Frontal cortex (tissue), 4 donors: ENCODE measurements at places on chromosomes 12 and 14.

GRCh38 chr14:32028599-32028998, 48.5 kb upstream of the ARHGAP5 start:
- DNase-seq, result no peak

- DNase-seq, result no peak
These were observed 22.4 kb upstream of the LTBP2 start for GRCh38 chr14:74634481-74634880.

DNA sequence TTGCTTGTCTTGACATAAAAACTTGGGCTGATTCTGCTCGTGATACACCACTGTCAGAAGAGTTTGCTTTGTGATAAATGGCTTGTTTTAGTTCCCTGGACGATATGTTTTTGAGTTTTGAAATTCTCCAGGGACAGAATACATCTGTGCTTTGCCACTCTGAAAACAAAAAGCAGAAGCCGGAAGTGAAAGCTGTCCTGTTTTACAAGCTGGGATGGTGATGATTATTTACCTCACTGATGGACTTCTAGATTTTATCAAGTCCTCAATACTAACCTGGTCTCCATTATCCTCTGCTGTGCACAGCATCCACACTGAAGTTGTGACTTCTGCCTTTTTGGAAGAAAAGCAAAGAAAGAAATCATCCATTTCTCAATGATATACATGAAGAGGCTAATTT, 251.6 kb downstream of the TRHDE start:
- DNase-seq, result no peak

- DNase-seq, result no peak
These were observed 89.8 kb downstream of the SLC15A5 start for GRCh38 chr12:16187660-16188059.

GRCh38 chr12:128069359-128069997, 197.5 kb upstream of the TMEM132C start:
- DNase-seq, result no peak

GRCh38 chr12:54411391-54412241, 7.5 kb downstream of the ITGA5 start:
- DNase-seq, result no peak

GRCh38 chr12:124689631-124690030, 122.2 kb upstream of the NCOR2 start:
- DNase-seq, result no peak

- DNase-seq, result no peak
These were observed 2.8 kb upstream of the MDGA2 start for GRCh38 chr14:47678157-47678556.

- no peak for DNase-seq
These were observed 8.9 kb downstream of the HVCN1 start for GRCh38 chr12:110680032-110680431.

DNA sequence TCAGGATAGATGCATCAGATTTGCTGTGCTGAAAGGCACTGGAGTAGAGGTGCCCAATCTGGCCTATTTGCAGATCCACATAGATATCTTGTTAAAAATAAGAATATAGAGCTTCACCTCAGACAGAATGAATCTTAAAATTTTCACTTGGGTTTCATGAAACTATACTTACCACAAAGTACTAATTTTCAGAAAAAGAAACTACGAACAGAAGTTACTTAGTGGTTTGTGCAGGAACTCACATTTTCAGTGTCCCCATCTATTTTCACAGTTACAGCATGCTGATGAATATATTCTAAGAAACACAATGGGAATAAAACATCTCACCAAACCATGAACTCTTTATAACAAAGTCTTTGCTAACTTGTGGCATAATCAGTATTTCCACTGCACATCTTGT, 449.4 kb downstream of the RERGL start:
- no peak for DNase-seq

GRCh38 chr12:75917083-75917482, 114.5 kb downstream of the PHLDA1 start:
- no peak for DNase-seq

GRCh38 chr14:58540749-58541632, 96.8 kb upstream of the DACT1 start:
- DNase-seq, result no peak

DNA sequence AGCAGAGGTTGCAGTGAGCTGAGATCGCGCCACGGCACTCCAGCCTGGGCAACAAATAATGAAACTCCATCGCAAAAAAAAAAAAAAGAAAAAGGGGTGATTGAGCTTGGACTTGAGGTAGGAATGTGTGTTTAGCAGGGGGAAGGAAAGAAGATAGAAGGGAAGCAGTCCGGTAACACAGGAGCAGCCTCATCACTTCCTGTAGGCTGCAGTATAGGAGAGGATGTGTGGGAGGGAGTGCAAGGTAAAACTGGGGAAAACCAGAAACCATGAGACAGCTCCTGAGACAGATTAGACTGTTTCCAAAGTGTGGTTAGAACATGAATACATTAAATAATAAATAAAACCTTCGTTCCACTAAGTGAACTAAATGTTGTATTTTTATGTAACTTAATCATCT, 49.2 kb downstream of the FGD4 start:
- DNase-seq, result no peak

DNA sequence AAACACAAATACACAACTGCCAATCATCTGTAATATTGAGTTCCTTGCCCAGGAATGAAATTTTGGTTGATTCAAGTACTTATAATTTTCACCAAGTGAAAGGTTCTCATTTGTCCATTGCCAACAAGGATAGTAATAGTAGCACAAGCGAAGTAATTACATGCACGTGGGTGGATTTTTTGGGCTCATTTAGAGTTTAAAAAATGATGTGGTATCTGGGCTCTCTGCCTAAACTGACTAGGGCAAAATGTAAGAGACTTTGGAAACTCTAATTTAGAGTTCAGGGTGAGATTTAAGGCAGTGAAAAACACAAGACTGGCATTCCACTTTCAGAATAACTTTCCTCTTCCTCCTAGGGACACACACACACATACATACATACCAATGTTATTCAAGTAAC, 111.7 kb downstream of the MYRFL start:
- DNase-seq, result no peak

GRCh38 chr14:52395728-52396127, 81.6 kb downstream of the PTGER2 start:
- no peak for DNase-seq

GRCh38 chr14:39762576-39763401, 330.6 kb upstream of the FBXO33 start:
- DNase-seq, result no peak

DNA sequence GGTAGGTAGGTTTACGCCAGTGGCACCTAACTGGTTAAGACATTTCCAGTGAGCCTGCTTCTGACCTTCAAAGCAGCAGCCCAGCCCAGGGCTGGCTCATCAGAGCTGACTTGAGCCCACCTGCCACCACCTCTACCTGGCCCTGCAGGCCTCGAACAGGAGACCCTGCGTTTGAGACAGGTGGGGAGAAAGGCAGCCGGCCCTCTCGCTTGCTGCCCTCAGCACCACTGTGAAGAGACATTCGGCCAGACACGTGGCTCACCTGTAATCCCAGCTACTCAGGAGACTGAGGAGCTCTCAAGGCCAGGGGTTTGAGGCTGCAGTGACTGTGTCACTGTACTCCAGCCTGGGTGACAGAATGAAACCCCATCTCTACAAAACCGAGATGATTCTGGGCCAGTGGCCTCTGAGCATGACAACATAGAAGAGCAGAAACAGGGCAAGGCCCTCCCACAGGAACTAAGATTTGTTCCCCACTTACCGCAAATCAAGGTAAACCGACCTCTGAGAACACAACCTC, 74.2 kb downstream of the TESC start:
- no peak for DNase-seq

DNA sequence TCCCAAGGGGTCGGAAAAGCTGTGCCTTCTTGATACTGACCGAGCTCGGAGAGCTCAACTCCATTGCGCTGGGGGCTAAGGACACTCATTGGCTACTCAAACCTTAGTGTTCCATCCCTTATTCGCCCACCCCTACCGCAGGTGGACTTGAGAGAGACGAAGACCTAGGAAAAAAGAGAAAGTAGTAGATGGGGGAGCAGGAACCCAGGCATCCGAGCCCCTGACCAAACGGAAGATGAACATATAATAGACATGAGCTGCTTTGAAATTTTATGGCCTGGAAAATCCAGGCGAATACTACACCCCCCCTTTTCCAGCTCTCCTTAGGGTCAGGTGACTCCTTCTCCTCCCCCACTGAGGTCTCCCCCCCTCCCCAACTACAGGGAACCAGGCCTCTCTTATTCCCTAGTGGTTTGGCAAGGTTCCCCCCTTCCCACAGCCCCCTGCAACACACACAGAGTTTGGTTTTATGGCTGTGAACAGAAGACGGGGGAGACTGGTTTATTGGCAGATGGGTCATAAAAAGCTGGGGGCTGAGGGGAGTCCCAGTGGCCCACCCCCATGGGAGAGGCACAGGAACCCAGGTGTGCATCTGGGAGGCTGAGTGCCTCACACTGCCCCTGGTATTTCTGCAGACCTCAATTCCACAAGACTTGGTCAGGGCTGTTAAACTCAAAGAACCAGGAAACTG, 1.6 kb downstream of the GDF11 start:
- DNase-seq, result no peak

- no peak for DNase-seq
These were observed 31.8 kb upstream of the COX6A1 start for GRCh38 chr12:120406069-120406468.

DNA sequence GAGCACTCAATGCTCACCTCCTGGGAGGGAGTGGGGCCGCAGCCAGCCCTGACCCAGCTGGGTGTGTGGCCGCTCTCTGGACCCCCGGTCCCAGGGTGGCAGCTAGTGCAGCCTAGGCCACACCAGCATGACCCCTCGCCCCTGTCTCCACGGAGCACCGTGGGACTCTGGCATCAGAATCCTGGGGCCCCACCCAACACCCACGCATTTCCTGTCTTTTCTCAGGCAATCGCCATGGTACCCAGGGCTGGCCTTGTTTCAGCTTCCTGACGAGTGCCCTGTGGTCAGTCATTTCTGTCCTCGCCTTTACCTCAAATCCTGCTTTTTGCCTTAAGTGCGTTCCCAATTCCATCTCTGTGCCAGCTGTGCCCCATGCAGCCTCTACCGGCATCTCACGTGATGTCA, 15.9 kb downstream of the PACS2 start:
- no peak for DNase-seq

DNA sequence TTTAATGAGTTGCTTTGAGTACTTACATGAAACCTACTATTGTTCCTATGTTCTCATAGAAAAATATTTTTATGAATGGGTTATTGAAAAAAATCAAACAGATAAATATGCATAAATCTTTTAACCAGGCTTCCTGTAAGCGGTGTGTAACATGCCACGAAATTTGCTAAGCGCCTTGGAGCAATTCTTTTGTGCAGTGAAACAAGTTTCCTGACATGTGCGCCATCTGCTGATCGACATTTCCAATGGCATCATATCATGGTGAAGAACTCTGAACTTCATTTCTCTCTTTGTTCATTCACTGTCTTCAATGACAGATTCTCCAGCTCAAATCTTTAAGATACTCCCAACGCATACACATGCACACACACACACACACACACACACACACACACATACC, 145.6 kb upstream of the NAV3 start:
- DNase-seq, result peak; percentile 10

DNA sequence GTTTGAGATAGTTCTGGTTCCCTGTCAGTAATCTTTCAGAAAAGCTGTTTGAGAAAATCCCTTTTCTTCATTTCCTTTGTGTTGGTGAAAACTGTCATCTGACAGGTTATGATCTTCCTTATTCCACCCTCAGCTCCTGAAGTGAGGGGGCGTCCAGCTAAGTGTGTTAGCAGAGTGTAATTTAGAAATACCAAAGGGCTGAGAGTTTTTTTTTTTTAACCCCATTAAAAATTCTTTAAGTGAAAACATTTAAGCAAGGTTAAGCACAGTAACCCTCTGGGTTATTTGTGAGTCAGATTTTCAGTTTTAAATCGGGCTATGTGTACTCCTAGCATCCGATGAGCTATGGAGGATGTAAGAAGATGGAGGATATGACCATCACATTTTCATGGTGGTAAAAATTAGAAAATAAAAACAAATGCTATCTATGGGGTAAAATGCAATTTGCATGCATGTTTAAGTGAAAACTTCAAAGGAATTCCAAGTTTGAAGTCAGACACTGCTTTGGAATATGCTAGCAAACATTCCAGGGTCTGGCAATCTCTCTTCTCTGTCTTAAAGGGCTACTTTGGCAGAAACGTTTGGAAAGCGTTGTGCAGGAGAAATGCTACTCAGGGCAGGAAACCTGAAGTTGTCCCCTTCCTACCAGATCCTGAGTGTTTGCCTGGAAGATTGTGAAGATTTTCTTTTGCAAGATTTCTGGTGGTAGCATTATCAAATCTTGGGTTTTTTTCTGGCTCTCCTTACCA, 197.0 kb upstream of the PRICKLE1 start:
- DNase-seq, result no peak

DNA sequence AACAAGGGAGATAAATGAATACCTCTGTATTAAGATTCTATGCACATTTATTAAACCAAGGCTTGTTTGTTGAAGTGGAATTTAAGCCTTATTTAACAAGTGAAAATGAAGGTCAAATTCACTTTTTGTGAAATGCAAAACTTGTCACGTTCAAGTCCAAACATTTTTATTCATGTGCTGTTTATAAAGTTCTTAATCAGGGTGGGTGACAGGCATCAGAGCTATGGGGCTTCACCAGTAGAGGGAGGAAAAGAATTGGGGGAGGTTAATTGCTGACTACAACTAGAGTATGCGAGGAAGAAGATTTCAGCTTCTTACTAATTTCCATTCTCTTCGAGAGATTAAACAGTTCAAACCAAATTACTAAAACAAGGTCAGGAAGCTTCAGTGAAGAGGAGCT, 9.7 kb downstream of the MOK start:
- DNase-seq, result no peak

DNA sequence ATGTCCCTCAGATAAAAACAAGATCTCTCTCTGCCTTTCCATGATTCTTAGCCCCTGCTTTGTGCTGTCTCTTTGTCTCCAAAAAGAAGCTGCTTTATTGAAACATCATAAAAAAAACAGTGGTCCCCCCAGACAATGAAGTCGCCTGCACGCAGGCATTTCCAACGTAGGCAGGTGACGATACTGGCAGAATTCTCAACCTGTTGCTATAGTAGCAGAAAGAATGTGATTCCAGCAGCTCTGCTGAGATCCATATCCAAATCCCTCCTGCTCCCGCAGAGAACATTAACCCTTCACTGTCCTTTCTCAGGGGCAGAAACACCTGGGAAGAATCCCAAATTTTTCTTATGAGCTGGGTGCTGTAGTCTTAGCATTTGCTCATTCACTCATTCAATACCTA, 84.8 kb downstream of the STON2 start:
- DNase-seq, result no peak

- DNase-seq, result no peak
These were observed 314.2 kb upstream of the RGS6 start for GRCh38 chr14:71618047-71618446.

DNA sequence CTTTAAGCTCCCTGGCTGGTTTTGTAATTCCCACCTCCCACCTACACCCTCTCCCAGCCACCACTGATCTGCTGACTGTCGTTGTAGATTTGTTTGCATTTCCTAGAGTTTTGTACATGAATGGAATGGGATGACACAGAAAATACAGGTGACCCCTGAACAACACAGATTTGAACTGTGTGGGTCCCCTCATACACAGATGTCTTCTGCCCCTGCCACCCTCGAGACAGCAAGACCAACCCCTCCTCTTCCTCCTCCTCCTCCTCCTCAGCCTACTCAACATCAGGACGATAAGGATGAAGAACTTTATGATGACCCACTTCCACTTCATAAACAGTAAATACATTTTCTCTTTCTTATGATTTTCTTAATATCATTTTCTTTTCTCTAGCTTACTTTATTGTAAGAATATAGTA, 28.8 kb downstream of the SYNE3 start:
- DNase-seq, result no peak

GRCh38 chr12:92546259-92546634, 156.5 kb upstream of the PLEKHG7 start:
- no peak for DNase-seq
